ENCODE measurements at places on chromosomes 16 and 17.

DNA sequence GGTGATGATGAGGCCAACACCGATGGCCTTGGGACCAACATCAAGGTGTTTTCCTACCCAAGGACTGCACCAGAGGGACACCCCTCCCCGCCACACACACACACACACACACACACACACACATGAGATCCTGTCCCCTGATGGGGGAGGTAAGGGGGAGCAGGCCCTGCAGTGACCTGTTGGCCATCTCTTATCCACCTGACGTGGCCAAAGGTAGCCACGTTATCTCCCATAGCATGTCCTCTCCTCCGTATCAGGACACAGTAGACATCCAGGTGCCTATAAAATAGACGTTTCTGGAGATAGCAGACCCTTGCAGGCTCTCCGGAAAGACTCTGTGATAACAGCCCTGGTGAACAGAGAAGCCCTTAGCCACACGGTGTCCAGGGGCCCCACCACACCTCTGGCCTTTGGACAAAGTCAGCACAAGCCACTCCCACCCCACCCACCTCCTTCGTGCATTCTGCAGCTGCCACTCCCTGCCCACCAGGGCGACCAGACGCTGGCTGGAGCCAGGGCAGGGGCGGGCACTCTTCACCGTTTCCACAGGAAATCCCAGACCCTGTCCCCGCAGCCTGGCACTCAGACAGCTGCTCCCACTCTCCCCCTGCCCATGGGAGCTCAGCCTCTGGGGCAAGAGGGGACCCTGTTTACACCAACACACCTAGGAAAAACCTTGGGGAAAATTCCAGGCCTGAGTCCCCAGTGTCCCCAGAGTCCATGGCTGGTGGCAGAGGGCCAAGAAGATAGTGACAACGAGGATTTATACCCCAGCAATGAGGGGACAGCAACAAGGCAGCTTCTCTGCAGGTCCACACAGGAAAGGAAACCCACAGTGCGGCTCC, 15.4 kb upstream of the ENPP7 start:
- DNase-seq: no peak

- no peak for DNase-seq
These were observed 152.9 kb upstream of the MYOCD start for GRCh38 chr17:12512694-12513355.

DNA sequence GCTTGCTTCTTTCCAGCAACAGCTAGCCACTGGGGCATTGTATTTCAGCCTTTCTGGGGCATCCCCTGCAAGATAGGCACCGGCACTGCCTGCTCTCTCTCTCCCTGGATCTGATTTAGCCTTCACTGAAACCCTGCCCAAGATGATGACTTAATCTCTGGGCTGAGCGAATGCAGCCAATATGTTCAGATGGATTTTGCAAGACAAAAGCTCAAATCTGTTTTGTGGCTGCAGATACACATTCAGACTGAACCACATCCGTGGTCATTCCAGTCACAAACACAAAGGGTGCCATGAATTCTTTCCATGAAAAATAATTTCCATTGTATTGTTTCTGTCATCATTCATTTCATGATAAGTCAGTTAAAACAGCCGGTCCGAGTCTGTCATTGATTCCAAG, 24.2 kb downstream of the SOST start:
- DNase-seq: no peak

DNA sequence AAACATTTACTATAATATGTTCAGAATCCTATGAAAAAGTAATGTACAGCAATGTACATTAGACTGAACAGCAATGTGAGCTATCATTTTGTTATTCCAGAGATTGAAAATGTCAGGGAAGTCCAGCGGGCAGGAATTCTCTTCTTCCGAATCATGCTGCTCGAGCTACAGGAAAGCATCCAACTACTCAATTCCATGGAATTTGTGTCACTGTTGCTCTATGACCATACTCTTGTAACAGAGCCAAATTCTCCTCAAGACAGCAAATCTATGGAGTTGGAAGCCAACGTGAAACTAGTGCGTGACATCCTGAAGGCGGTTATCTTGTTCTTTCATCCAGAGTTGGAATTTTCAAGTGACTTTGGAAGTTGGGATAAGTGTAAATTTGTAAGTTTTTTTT, 24.8 kb upstream of the NSRP1 start:
- DNase-seq: no peak

DNA sequence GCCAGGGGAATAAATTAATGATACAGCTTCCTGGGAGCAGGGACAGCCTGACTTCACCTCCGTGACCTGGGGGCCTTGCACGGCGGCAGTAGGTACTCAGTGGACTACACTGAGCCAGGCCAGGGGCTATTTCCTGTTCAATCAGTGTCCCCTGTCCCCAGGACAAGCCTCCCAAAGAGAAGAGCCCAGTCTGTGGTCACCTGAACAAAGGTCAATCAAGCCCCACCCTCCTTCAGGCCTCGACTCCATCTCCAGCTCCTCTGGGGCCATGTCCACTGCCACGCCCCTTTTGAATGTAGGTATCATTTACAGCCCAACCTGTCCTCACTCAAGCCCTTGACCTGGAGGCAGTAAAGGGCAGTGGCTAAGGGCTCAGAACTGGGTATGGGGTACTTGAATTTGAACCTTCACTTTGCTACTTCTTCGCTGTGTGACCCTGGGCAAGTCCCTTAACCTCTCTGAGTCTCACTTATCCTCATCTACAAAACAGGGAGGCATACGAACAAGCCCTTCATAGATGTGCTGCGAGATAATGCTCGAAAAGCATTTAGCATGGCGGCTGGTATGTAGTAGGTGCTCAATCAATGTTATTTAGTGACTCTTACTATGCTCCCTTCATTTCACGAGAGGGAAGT, 29.0 kb downstream of the MYH11 start:
- DNase-seq: no peak

GRCh38 chr16:79419148-79419547, 181.4 kb downstream of the MAF start:
- DNase-seq: no peak

DNA sequence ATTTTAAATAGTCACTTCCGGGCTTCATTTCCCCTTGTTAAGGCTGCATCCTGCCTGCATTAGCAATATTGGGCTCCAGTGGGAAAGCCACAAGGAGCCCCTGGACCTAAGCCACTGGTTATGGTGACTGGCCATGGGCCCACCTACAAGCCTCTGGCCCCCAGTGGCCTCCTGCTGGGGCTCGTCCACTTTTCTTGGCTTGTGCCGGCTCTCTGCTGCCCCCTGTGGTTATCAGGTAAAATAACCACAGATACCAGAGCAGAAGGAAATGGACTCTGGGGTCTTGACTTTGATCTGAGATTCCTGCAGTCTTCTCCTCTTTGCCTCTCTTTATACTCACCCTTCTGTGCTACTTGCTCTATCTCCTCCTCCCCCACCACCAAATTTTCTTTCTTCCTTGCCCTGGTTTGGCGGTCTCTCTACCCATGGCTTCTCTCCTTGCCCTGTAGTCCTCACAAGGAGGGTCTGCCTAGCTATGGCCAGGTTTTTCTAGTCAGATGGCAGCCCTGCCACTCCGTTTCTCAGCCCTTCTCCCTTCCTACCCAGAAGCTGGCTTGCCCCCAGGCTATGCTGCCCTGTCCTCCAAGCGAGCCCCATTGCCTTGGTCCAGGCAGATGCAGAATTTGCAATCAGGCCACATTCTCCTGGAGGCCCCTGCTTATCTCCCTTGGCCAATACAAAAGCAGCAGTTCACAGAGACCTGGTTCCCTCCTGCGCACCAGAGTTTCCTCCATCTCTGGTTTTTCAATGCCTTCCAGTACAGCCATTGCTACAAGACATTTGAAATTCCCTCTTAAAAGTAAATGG, 82.9 kb upstream of the RCVRN start:
- DNase-seq: peak; percentile 60

DNA sequence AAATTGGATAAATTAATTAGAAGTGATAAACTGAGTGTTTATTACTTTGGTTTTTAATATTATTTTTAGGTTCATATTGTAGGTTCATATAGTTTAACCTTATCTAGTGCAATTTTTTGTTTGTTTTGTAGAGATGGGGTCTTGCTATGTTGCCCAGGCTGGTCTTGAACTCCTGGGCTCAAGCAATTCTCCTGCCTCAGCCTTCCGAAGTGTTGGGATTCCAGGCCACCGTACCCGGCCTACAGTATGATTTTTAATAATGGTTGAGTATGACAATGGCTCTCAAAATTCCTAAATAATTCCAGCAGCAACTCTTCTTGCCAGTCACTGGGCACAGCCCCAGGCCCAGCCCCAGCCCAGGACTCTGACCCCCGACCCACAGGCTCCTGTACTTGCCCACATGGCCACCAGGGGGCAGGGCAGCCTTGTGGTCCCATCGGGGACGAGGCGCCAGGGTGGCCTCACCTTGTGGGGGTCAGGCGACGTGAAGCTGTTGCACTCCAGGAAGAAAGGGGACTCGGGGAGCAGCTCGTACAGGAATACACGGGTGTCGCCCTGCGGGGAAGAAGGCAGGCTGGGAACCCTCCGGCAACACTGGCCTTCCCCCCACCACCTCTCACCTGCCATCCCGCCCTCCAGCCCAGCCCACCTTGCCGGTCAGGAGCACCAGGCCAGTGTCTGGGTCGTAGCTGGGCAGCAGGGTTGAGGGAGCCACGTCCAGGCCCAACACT, 7.9 kb upstream of the PAM16 start:
- DNase-seq: peak; percentile 94

GRCh38 chr16:83253521-83253920, 554.3 kb upstream of the HSBP1 start:
- DNase-seq: no peak

- peak; percentile 4 for DNase-seq
These were observed 221.1 kb upstream of the GSE1 start for GRCh38 chr16:85391769-85392583.

GRCh38 chr17:54899721-54900456, 763 bp upstream of the TOM1L1 start:
- DNase-seq: peak; percentile 33

- DNase-seq: no peak
These were observed 53.8 kb upstream of the LYRM9 start for GRCh38 chr17:27947005-27947406.

DNA sequence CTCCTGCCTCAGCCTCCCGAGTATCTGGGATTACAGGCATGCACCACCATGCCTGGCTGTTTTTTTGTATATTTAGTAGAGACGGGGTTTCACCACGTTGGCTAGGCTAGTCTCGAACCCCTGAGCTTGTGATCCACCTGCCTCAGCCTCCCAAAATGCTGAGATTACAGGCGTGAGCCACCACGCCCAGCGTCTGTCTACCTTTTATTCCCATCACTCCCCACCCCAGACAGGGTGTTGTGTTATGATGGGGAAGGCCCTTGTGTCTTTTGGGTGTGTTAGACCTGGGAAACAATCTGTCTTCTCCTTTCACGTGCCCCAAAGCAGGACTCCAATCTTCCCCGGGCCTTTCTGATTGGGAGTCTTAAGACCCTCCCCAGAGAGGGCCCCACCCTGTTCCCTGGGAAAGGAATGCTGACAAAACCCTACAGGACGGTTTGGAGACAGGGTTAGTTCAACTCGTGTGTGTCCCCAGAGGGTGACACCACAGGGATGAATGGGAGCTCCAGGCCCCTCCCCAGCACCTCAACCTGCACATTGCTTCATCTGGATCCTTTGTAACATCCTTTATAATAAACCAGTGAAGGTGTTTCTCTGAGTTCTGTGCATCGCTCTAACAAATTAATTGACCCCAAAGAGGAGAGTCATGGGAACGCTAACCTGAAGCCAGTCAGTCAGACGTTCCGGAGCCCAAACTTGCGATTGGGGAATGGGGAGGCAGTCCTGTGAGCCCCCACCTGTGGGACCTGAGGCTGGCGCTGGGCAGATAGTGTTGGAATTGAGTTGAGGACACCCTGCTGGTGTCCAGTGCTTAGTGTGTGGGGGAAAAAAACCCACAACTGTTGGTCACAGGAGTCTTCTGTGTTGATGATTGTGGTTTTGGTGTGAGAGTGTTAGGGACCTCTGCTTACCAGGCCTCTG, 3.2 kb upstream of the ELOB start:
- DNase-seq: peak; percentile 10

DNA sequence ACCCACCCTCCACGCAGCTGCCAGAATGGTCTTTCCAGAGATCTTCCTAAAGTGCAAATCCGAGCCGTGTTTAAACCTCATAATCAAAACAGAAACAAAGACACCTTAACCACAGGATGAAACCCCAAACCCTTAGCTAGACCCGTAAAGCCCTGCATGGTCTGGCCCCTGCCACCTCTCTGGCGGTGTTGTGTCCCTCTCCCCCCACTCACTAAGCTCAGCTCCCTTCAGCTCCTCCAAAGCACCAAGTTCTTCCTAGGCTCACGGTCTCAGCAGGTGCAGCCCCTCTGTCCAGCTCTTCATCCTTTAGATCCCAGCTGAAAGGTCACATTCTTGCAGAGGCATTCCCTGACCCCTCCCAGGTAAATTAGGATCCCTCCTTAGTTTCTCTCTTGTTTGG, 4.4 kb upstream of the NXPH3 start:
- no peak for DNase-seq

DNA sequence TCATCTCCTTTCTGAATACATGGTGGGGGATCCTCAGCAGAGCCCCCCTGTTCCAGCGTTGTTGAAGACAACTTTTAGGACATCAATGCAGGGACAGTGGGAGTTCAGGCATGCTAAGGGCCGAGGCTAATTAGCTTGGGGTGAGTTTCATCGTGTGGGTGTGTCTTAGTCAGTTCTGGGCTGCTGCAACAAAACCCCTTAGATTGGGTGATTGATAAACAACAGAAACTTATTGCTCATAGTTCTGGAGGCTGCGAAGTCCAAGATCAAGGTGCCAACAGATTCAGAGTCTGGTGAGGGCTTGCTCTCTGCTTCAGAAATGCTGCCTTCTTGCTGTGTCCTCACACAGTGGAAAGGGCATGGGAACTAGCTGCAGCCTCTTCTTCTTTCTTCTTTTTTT, 214.0 kb downstream of the NTN1 start:
- no peak for DNase-seq

DNA sequence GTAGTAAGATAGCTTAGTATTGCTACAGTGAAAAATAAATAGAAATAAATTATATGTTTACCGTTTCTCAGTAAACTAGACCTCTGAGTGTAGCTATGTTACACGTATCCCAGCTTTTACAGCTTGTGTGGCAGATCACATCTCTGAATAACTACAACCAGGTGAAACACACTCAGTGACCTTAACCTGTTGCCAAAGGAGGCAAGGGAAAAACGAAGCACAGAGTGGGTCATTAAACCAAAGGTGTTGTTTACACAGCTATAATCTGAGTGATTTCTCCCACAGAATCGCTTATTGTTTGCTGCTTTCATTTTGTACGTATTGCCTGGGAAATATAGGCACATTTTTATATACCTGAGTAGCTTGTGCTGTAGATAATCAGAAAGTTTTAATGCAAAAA, 688.2 kb upstream of the KIF2B start:
- DNase-seq: no peak

DNA sequence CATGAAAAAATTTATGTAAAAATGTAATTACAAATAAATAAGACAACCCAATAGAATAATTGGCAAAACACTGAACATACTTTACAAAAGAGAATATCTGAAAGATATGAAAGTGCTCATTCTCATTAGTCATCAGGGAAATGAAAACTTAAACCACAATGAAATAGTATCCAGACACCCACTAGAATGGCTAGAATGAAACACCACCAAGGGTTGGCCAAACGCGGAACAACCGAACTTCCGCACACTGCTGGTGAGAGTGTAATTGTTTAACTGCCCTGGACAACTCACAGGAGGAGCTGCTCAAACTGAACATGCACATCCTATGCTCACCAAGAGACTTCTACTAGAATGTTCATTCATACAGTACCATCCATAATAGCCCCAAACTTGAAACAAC, 5.8 kb upstream of the ZDHHC7 start:
- no peak for DNase-seq
